Vein endothelial cell (primary cell): ENCODE measurements at places on chromosomes 4 and X. TPM values are rescaled to one million over a fixed set of nuclear protein-coding genes. Genes with fewer than 3 reads are reported as not detected.

Gene RADX
- total RNA-seq: under 0.01 and 0.10 TPM in 2 replicates

Gene DDIT4L
- total RNA-seq: 7.8 and 8.0 TPM in 2 replicates

Gene SLC9B1
- 0.57 TPM in 1 of 2 replicates, not detected in the other for total RNA-seq

Gene CSAG1
- total RNA-seq: not detected in 2 replicates

Gene UCHL1
- 213 and 788 TPM in 2 replicates for total RNA-seq

Gene PNMA3
- not detected in 2 replicates for total RNA-seq

Gene SSX2
- total RNA-seq: not detected in 2 replicates

Gene TMSB15C
- total RNA-seq: 5.0 and 5.9 TPM in 2 replicates

Gene ZDHHC15
- 0.10 and 0.33 TPM in 2 replicates for total RNA-seq

Gene RASL11B
- not detected in 2 replicates for total RNA-seq

Gene IL21
- not detected in 2 replicates for total RNA-seq

Gene ATP1B4
- total RNA-seq: not detected in 2 replicates

Gene ITM2A
- total RNA-seq: 11.8 and 31.5 TPM in 2 replicates

Gene TMEM144
- 4.9 and 8.3 TPM in 2 replicates for total RNA-seq

Gene MAGEB1
- not detected in 2 replicates for total RNA-seq

Gene GLRA2
- not detected in 2 replicates for total RNA-seq

Gene RNF128
- 0.38 TPM in 1 of 2 replicates, not detected in the other for total RNA-seq

Gene IGSF1
- not detected in 2 replicates for total RNA-seq

Gene INTS6L
- total RNA-seq: 3.9 and 4.6 TPM in 2 replicates

Gene TMEM154
- total RNA-seq: 5.6 and 10.6 TPM in 2 replicates

Gene PDE5A
- 4.5 and 5.6 TPM in 2 replicates for total RNA-seq

Gene HTR2C
- not detected in 2 replicates for total RNA-seq

Gene VCX2
- total RNA-seq: not detected in 2 replicates

Gene NPY2R
- not detected in 2 replicates for total RNA-seq

Gene F8
- 2.3 and 3.1 TPM in 2 replicates for total RNA-seq
